ENCODE measurements at places on chromosomes 6 and 20.

- no peak for DNase-seq
Measured at GRCh38 chr6:39313526-39314272, 520 bp downstream of the KCNK17 start.

DNA sequence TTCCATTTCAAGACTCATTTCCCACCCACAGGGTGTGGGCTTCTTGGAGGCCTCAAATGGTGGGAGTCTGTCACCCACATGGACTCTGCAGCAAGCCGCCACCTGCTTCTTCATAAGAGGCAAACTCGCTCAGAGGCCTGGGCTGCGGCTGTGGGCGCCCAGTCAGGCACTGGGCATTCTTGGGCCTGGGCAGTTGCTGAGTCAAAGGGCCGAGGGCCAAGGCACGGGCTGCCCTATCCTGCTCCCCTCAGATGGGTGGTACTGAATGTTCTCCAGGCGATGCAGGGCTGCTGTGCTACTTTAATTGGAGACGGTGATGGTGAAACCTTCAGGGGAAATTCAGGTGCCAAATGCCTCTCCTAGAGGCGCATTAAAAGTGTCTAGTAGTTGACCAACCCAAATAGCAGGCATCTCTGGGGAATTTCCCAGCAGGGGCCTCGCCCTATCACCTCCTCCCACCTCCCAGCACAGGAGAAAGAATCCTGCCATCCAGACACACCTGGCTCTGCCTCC, 57.9 kb downstream of the MAFB start:
- DNase-seq: no peak

GRCh38 chr6:35139924-35140638, 1.1 kb downstream of the TCP11 start:
- DNase-seq: peak; percentile 42

DNA sequence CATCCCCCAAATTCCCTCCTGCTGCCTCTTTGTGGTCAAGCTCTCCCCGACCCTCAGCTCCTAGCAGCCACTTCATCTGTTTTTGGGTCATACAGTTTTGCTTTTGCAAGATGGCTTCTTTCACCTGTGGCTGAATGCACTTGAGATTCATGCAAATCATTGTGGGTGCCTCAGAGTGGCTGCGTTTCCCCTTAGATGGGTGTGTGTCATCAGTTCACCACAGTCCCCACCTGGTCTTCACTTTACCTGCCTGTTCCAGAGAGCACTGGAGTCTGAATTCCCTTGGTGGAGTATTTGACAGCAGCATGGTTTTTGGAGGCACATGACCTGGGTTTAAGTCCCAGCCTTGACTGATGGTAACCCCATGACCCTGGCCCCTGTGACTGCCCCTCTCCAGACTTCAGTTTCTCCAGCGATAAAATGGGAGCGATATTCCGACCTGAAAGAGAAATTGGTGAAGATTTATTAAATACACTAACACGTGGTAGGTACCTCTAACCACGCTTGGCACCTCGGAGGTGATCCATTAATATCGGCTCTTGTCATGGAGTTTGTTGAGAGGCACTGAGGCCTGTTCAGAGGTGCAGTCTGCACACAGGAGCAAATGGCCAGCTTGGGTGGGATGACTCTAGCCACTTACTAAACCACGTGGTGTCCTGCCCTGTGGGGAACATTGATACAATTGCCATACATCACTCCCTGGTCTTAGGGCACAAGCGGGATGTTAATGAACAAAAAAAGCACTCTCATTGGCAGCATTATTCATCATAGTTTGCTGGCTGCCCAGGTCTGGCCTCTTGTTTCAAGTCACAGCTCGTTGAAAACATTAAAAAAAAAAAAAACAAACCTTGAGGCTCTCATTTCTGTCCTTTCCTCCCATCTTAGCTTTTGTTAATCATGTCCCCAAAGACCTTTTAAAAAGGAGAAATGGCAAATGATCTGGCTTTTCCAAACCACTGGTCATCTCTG, 167.2 kb upstream of the KCNG1 start:
- no peak for DNase-seq

DNA sequence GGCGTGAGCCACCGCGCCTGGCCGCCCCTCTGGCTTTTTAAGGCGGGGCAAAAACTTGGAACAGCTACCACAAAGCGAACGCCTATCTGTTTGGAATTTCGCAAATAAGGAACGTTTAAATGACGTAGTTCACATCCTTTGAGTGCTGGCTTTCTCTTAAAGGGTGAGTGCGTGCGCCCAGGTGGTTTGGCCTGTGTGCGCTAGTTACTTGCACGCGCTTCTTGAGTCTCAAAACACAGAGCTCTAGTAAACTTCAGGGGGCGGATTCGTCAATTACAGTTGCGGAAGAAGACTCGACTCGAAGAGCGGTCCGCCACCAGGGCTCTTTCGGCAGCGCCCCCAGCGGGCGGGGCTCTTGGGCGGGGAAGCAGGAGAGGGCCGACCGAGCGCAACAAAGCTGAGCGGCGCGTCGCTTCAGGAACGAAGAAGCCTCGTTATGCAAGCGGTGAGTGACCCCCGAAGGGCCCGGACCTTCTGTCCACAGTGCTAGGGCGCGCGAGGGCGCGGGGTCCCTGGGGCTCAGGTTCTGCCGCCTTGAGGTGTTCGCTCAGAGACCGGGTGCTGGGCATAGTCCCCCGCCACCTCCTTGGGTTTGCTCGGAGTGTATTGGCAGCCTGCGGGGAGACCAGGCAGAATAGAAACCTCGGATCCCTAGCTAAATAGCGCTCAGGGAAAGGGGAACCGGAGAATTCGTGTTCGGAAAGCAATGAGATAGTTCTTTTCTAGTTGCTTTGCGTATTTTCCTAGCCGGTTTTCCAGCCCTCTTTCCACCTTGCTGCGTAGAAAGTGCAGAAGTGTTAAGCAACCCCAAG, at the start of gene SYCP2L:
SYCP2L (plus strand) TSS at position 362 of the 812 bp plus-strand sequence; CDS start at position 437, 75 bp downstream.
- peak; percentile 52 for DNase-seq

- DNase-seq: no peak
Measured at GRCh38 chr20:50270569-50270968, 79.9 kb downstream of the CEBPB start.

- no peak for DNase-seq
Measured at GRCh38 chr20:3162080-3162611, 2.5 kb upstream of the FASTKD5 start.

GRCh38 chr6:102623201-102623600, 1229.7 kb downstream of the GRIK2 start:
- DNase-seq: no peak

DNA sequence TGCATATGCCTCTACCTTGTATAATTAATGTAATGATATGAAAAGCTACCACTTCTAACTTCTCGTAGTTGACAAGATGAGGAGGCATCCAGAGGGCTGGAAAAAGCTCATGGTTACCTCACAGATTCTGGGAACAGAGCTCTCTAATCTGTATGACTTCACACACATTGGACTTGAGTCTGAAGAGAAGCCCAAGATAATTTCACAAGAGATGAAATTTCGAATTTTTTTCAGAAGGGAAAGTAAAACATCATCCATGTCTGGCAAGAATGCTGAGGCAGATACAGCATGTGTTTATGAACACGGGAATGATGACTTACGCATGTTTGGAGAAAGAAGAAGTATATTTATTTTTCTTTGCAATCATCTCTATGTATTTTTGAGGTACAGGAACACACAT, 141.8 kb upstream of the TENT5A start:
- DNase-seq: no peak

- no peak for DNase-seq
Measured at GRCh38 chr6:43185391-43185985, 3.5 kb downstream of the CUL9 start.

- no peak for DNase-seq
Measured at GRCh38 chr20:40339661-40340449, 349.2 kb downstream of the MAFB start.

DNA sequence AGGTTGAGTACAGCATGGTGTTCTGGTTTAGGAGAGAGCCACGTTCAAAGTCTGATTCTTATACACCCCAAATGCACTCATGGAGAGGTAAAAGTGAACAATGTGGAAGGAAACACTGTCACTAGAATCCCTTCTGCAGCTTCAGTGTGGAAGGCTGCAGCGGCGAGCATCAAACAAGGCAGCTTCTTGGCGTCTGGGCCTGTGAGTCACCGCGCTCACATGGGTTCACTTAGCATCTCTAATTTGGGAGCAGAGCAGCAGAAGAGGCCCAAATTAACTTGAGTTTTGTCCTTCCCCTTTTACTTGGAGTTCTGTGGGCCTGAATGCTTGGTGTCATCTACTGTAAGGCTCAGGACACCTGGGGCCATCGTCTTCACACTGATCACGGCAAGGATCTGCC, 10.9 kb upstream of the E2F1 start:
- no peak for DNase-seq

- no peak for DNase-seq
Measured at GRCh38 chr6:95286874-95287273, 290.5 kb upstream of the MANEA start.

Data from large intestine (tissue), 12 donors.